ENCODE measurements at places on chromosomes 7 and 10.

DNA sequence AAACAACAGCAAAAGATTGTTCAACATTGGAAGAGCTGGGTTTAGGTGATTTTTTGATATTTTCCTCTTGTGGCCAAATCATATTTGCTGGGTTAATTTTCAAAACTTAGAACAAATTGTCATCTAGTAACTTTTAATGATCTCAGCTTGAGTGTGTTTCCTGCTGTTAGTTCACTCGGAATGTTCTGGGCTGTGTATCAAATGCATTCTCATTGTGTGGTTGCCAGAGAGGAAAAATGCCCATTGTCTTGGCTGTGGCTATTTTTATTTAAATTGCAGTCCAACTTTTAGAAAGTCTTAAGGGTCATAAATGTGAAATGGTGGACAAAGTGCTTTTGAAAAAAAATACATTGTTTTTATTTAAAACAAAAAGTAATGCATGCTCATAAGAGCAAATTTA, 542.0 kb downstream of the TNS3 start:
- DNase-seq = no peak

GRCh38 chr7:70566671-70567070, 565.3 kb upstream of the GALNT17 start:
- DNase-seq = no peak

- no peak for DNase-seq
Observed at GRCh38 chr10:127262606-127263005, 66.2 kb upstream of the INSYN2A start.

DNA sequence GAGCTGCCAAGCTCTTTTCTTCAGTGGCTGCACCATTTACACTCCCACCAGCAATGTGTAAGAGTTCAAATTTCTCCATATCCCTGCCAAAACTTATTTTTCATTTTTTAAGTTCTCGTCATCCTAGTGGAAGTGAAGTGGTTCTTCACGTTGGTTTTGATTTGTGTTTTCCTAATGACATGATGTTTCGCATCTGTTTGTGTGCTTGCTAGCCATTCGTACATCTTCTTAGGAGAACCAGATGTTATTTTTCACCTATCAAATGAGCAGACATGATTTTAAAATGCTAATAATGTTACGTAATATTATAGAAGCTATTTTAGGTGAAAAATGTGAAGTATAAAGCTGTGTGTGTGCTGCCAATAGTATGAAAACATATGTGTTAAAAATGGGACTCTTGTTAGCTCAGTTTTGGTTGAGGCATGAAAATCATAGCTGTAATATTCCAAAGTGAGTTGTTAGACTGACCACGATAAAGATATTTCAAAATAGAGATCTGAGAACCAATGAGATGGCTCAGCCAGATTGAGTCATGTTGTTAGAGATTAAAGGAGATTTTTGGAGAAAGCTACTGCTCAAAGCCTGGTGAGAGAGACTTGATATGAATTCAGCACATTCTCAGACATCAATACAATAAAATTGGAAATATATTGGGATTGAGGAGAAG, 25.9 kb upstream of the GALNT11 start:
- DNase-seq = no peak

DNA sequence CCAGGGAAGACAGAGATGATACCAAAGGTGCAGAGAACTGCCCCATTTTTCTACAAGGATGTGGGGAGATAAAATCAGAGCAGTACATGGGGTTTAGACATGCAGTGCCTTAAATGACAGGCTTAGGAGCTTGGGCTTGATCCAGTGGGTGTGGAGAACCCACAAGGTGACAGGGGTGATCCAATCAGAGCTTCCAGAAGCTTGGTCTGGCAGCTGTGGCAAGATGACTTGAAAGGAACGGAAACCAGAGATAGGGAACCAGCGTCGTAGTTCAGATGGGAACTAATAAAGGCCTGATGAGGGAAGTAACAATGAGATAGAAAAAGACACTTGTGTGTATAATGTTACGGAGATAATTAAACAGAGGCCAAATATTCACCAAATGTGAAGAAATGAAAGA, 80.7 kb downstream of the SLC37A3 start:
- no peak for DNase-seq

DNA sequence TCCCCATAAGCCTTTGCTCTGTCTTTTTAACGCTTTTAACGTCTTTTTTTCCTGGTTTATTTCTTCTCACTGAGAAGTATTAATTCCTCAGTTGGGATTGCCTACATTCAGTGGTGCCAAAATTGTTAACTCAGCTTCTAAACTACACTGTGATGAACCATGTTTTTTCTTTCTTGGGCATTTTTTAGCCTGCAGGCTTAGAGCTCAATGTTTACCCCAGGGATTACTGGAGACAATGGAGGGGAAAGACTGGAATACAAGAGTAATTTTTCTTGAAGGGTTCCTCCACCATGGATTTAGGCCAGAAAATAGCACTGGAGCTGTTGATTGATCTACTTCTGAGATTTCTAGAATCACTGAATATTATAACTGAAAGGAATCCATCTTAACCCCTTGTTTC, 19.8 kb downstream of the STAMBPL1 start:
- no peak for DNase-seq

- no peak for DNase-seq
Observed at GRCh38 chr10:113879691-113880090, 25.2 kb downstream of the NHLRC2 start.

- no peak for DNase-seq
Observed at GRCh38 chr7:70171369-70171920, 573.2 kb downstream of the AUTS2 start.

GRCh38 chr7:31735991-31736982, 49.3 kb downstream of the PPP1R17 start:
- peak; percentile 22 for DNase-seq

DNA sequence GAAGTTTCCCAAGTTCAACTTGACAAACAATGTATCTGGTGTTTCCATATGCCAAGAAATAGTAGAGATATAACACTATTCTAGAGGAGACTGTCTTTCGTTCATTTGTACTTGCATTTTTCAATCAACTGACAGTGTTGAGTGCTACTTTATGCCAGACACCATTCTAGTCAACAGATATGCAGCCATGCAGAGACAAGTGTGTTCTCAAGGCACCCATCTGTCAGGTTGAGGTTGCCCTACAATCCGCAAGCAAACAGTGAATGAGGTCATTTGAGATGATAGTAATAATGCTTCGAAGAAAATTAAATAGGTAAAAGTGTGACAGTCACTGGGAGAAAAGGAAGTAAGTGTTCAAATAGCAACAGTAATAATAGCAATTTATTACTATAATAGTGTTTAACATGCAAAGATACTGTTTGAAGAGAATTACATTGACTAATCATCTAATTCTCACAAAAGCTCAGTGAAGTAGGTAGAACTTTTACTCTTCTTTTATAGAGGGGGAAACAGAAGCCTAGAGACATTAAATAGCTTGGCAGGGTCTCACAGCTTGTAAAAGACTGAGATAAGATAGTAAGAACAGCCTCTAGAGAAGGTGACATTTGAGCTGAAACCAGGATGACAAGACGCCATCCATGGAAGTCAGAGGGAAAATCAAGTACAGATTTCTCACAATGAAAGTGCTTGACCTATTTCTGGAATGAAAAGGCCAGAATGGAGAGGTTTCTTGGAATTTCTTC, 936.9 kb downstream of the SORCS3 start:
- DNase-seq = no peak

- DNase-seq = no peak
Observed at GRCh38 chr7:117612637-117613036, 132.8 kb downstream of the CFTR start.

DNA sequence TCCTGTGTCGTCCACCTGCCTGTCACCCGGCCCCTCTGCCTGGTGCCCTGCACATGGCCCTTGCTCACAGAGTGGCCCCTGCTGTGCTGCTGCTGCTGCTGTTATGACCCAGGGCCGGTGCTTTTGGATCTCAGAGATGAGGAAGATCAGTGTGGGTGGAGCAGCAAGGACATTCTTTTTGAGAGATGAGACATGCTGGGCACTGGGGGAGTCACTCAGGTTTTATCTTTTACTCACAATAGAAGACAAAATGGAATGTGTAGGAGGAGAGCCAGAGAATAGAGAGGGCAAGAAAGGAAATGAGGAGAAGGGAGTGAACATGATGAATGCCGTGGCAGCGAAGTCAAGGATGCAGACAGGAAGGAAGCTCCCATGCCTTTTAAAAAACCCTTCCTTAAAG, 611.5 kb upstream of the DPP6 start:
- DNase-seq = no peak

- DNase-seq = no peak
Observed at GRCh38 chr10:29249018-29249417, 39.9 kb upstream of the LYZL1 start.

DNA sequence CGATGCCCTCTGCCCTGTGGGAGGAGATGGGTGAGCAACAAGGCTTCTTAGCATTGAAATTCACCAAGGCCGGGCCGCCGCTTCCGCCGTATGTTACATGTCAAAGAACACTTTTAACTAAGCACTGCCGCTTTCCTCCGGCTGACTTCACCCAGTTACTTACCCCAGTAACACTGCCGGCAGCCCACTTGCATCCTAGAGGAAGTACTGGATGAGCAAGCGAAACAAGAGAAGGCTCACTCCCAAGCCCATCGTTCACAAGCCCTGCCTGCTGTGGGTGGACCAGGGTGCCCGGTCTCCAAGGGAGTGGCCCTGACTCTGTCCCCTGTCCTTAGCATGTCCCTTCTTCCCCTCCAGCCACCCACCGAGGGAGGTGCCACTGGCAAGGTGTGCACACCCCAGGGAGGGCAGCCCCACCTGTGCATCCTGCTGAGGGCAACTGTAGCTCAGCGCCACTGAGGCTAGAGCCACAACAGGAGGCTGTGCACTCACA, 73.1 kb upstream of the EBF3 start:
- no peak for DNase-seq
